ENCODE measurements at places on chromosomes 13 and 19.

DNA sequence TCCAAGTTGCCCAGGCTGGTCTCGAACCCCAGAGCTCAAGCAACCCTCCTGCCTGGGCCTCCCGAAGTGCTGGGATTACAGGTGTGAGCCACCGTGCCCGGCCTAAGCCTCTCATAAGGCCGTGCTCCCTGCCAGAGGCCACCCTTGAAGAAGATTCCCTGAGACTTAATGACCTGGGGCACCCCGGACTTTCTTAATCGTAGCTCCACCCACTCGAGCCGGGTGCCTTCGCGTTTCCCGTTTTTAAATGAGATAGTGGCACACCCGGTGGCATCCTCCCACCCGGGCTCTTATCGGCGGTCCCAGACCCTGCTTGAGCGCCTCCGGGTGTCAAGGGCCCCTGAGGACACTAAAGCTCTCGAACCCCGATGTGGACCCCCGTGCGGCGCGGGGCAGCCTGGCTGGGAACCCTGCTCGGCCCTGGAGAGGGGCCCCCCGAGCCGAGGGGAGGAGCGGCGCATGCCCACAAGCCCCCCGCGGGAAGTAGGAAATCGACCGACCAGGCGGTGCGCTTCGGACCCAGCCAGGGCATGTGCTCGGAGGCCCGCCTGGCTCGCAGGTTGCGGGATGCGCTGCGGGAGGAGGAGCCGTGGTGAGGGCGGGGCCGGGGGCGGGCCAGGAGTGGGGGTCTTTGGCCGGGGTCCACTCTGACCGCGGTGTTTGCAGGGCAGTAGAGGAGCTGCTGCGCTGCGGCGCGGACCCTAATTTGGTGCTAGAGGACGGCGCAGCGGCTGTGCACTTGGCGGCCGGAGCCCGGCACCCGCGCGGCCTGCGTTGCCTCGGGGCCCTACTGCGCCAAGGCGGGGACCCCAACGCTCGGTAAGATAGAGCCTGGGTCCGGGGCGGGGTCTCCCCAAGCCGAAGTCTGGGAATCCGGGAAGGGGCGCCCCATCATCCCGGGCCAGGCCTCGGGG, at the start of gene ANKLE1:
ANKLE1 (plus strand) TSS at position 511 of the 914 bp plus-strand sequence; CDS start at position 531, 20 bp downstream.
- peak; percentile 83 for DNase-seq

- no peak for DNase-seq
Measured at GRCh38 chr19:5094768-5095567, 126.1 kb downstream of the KDM4B start.

- DNase-seq: no peak
Measured at GRCh38 chr19:4996701-4997100, 27.8 kb downstream of the KDM4B start.

DNA sequence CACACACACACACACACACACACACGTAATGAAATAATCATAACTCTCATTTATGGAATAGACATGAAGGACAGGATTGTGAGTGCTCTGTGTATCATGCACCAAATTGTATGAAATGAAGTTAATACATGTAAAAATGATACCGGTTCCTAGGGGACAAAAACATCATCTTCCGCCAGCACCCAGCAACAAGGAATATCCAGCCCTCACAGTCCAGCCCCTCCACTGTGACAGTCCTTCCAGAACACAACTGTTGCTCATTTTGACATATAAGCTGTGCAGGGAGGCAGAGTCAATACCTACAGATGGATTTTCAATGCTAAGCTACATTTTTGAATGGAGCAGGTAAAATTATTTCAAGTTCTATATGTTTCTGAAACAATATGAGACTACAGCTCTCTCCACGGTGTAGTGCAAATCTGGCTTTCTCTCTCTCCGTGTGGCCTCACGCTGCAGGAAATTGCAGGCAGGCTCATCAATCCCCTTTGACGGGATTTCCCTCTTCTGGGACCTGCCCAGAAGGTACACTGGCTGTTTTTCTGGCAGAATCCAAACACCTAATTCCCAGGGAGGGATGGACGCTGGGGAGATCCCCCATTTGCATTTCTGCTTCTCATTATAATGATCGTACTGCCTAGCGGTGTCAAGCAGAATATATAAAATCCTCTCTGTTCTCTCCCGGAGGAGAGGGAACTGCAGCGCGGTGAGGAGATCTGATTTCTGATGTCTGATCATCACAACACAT, 494.0 kb downstream of the LIG4 start:
- DNase-seq: no peak

GRCh38 chr13:45333977-45334922, 6.7 kb downstream of the TPT1 start:
- no peak for DNase-seq

DNA sequence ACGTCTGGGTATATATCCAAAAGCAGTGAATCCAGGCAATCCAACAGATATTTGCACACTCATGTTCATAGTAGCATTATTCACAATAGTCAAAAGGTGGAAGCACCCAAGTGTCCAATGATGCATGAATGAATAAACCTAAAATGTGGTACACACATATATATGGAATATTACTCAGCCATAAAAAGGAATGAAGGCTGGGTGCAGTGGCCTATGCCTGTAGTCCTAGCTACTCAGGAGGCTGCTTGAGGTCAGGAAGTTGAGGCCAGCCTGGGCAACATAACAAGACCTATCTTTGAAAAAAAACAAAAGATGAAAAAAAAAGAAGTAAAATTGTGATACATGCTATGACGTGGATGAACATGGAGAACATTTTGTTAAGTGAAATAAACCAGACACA, 10.4 kb upstream of the USP12 start:
- no peak for DNase-seq

GRCh38 chr19:3698974-3699740, 1.1 kb downstream of the PIP5K1C start:
- peak; percentile 82 for DNase-seq

- DNase-seq: no peak
Measured at GRCh38 chr13:61935710-61936109, 520.1 kb upstream of the PCDH20 start.

DNA sequence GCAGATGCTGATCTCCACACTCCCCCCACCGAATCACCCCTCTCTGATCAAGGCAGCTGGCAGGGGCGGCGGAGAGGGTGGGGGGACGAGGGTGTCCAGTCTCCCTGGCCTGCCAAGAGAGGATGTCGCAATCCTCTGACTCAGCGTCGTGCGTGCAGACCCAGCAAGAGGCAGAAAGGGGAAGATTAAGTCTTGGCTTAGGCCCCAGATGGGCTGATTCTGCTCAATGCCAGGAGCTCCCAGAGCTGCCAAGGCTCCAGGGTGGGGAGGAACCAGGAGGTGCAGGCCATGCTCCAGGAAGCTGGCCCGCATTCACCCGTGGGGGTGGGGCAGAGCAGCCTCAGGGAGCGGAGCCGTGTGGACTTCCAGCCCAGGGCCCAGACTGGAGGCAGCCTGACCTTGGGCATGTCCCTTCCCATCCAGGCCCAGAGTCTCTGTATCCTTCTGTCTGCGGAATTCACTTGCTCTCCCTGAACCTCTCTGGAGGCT, 6.6 kb upstream of the BCL3 start:
- peak; percentile 99 for DNase-seq

DNA sequence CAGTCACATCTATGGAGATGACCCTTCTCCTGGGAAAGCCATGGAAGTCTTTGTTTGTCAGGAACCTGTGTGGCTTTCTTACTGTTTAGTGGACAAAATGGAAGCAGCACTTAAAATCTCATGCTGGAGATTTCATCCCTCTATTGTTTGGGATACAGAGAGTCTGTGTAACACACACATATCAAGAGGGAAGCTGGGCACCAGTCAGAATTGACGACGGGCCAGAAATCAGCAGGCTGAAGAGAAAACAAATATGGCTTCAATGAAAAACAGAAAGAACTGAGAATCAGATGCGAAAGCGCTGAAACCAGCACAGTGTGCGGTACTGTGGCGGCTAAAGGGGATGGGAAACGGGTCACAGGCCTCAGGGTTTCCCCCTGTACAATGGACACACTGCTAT, 72.2 kb upstream of the WASF3 start:
- DNase-seq: no peak

GRCh38 chr13:72886272-72887067, 104.5 kb downstream of the PIBF1 start:
- DNase-seq: no peak

DNA sequence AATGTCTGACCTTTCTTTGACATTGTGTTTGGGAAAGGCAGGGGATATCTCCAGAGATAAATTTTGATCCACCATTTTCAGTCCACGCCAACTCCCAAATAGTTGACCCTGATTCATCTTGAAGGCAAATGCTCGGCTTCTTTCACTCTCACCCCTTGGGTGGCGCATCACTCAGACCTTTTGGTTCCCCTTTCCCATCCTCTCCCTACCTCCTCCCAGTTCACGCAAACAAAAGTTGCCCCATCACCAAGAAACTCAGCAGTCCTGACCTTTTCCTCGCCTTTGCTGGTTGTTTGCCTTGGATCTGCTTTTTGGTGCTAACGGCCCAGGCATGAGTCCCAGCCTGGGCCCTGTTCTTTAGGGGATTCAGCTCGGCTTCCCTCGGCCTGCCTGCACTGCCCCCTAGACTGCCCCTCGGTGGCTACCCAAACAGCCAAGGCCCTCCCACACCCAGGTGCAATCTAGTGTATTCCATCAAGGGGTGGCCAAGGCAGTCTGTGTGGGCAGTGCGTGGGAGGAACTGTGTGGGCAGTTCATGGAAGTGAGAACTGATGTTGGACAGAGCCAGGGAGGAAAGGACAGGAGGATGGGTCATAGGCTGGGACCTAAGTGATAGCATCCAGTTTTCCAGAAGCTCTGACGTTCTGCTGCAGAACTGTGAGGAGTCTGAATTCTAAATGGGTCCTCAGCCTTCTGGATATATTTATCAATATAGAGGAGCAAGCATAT, 255.7 kb downstream of the DLEU7 start:
- DNase-seq: peak; percentile 61

- no peak for DNase-seq
Measured at GRCh38 chr13:100940658-100941057, 266.1 kb upstream of the TMTC4 start.
